ENCODE measurements at places on chromosomes 16 and 17. TPM values are rescaled to one million over a fixed set of nuclear protein-coding genes. Genes with fewer than 3 reads are reported as not detected.

DNA sequence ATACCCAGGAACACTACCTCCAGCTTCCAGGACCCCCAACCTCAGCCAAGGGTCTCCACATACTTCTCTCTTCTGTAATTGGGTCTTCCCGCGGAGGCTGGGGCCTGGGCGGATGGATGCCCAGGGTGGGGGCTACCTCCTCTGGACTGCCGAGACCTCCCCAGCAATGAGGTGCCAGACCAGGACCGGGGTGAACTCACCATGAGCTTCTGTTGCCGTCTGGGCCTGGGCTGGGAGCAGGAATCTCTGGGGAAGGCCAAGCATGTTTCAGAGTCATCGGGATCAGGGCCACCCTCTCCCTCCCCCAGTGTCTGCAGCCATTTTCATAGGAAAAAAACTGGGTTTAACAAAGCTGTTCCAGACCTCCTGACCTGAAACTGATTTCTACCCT, 10.3 kb upstream of the BAHCC1 start:
- DNase-seq: no peak

FGF11 gene
- 28.5 TPM for total RNA-seq

DNA sequence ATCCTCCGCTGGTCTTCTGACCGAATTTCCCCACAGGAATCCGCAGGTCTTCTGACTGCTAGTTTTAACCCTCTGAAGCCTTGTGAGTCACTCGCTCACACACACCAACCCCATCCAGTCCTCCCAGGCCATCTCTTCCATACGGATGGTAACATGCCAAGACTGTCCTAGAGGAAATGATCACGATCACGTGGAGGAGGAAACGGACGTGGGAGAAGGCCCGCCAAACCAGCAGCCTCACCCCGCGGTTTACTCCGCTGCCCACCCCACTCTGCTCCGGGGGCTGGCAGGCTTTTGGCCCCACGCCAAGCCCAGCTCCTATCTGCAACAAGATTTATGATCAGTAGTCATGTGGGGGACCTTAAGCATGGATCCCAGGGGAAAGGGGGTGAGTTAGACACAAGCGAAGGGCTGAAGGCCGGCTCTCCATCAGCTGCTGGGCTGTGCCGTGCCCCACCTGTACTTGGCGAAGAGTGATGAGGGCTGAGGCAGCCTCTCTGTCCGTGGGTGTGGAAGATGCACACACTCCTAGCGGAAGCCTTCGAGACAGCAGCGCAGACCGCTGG, 1.5 kb upstream of the FAAP100 start:
- no peak for DNase-seq

FTSJ3 gene
- 46.4 TPM for total RNA-seq

DNA sequence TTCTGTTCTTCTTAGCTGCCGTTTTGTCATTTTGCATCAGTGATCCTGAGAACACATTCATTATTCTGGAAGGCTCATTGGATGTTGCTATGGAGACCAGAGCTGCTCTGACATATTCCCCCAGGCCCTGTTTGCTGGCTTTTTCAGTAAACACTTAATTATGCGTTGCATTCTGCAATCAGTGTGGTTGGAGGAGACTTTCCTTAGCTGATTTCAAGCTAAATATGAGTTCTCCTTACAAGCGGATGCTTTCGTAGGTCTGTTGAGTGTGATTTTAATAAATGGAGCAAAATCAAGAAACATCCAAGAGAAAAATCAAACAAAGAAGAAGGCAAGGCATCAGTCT, 38.2 kb upstream of the NUDT7 start:
- DNase-seq: no peak

DNA sequence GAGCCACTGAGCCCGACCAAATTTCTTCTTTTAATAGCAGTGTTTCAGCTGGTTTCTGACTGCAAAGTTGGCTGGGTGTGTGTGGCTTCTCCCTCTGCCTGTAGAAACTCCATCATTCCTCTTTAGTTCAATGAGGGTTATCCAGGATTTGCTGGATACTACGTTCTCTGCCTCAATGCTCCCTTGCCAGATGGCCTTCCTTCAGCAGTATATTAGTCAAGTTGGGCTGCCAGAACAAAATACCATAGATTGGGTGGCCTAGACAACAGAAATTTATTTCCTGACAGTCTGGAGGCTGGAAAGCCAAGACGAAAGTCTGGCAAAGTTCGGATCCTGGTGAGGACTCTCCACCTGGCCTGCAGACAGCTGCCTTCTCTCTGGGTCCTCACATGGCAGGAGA, 103.7 kb downstream of the NOG start:
- DNase-seq: no peak

GRCh38 chr17:67680445-67681224, 37.1 kb upstream of the NOL11 start:
- DNase-seq: no peak

- DNase-seq: no peak
Observed at GRCh38 chr16:3234543-3234856, 458 bp downstream of the ZNF200 start.

GRAP gene
- 2.4 TPM for total RNA-seq

- no peak for DNase-seq
Observed at GRCh38 chr17:40952661-40953060, 14.1 kb downstream of the KRT39 start.

CD79B gene
- 1.5 TPM for total RNA-seq

DNA sequence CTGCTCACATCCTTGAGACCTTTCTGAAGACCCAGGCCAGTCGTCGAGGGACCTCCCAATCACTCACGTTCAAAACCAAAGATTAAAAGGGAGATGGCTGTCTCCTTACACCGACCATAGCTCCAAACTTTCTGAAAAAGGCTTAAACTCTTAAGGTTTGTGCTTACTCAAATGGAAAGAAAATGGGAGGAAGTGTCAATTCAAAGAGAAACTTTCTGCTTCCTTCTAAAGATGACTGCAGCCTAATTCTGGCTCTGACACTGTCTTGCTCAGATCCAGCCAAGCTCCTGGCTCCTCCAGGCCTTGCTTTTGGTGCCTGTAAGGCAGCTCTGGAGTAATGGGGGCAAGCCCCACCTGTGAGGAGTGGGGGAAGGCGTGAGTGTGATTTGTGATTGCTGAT, 54.9 kb upstream of the WSB1 start:
- no peak for DNase-seq

TBC1D3E gene
- total RNA-seq: not detected

GRCh38 chr17:40793832-40794231, 5.9 kb downstream of the KRT28 start:
- DNase-seq: no peak

- DNase-seq: no peak
Observed at GRCh38 chr17:22202702-22203101, 510.4 kb downstream of the KCNJ18 start.

GRCh38 chr17:33137426-33137825, 145.8 kb downstream of the SPACA3 start:
- no peak for DNase-seq

GRCh38 chr17:56424543-56425044, 168.9 kb upstream of the NOG start:
- no peak for DNase-seq

DNA sequence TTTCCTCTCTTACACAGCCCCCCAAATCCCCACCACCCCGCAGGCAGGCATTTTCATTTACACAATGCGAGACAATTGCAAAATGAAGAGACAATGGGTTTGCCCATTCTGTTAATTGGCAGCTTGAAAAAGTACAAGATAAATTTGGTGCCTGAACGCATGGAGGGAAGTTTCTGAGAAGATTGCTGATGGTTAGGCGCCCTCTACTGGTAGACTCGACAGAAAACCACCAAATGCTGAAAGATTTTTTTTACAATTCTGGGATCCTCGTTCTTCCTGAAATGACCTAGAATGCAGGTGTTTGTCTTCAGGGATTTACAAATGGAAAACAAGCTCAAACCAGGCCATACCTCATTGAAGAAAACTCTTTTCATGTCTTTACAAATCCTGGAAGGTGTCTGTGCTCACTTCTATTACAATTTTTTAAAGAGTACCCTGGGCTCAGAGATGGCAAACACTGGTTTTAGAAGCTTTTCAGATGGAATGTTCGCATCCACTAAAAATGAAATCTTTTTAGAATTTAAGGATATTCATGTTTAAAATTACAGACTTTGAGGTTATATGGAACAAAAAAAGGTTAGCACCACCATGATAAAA, 338.5 kb downstream of the PMP22 start:
- DNase-seq: no peak

CDH3 gene
- total RNA-seq: 96.8 TPM

DNA sequence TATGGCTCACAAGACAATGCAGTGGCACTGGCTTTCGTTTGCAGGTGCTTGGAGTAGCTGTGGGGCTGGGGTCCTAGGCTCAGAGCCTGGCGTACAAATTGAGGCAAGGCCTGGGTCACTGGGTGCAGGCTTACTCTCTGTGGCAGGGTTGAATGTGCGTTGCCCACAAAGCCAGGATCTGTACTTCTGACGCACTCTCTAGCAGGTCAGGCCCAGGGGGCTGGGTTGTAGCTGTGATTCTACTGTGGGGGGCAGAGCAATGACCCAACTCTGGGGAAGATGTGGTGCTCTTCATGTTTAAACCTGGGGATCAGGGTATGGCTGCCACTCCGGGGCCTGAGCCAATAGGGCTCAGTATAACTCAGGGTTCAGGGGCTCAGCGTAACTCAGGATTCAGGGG, 6.4 kb upstream of the PRSS21 start:
- DNase-seq: peak; percentile 18

GRCh38 chr17:9402590-9403199, 172.9 kb downstream of the STX8 start:
- DNase-seq: no peak

GRCh38 chr16:57485916-57486857, at the start of gene DOK4:
TSS of gene DOK4 (minus strand) at chr16:57486493. CDS start at chr16:57479507, 6,986 bp downstream.
- DNase-seq: no peak

CEP295NL gene
- 11.1 TPM for total RNA-seq

- DNase-seq: no peak
Observed at GRCh38 chr16:74893541-74893940, 91.4 kb downstream of the WDR59 start.

MYH2 gene
- not detected for total RNA-seq

- no peak for DNase-seq
Observed at GRCh38 chr16:27405546-27406451, 3.8 kb downstream of the IL21R start.

DNA sequence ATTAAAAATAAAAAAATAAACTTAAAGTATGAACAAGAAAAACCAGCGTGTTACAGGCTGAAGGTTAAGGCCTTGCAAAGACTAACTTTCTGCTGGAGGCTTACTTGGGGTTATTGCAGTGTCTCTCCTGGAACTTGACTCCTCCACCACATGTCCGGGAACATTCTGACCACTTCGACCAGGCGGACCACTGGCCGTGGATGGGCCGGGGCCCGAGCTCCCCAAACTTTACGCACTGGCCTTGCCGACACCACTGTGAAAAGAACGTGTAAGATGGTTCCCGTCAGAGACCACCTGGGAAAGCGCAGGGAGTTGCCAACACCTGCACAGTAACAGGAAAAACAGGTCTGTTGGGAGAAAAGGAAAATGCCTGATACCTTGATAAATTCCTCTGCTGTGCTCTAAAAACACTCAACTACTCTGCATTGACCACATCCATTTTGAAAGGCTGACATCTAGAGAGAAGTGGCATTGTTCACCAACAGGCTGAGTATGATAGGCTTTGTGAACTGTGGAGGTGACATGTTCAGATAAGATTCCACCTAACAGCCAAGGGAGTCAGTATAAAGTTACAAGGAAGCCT, 99.1 kb downstream of the ADAMTS18 start:
- DNase-seq: no peak

GRCh38 chr16:65751622-65752521, 614.6 kb upstream of the CDH5 start:
- no peak for DNase-seq

Measured in suprapubic skin (tissue), 4 donors.